ENCODE measurements at places on chromosomes 12 and 14.

DNA sequence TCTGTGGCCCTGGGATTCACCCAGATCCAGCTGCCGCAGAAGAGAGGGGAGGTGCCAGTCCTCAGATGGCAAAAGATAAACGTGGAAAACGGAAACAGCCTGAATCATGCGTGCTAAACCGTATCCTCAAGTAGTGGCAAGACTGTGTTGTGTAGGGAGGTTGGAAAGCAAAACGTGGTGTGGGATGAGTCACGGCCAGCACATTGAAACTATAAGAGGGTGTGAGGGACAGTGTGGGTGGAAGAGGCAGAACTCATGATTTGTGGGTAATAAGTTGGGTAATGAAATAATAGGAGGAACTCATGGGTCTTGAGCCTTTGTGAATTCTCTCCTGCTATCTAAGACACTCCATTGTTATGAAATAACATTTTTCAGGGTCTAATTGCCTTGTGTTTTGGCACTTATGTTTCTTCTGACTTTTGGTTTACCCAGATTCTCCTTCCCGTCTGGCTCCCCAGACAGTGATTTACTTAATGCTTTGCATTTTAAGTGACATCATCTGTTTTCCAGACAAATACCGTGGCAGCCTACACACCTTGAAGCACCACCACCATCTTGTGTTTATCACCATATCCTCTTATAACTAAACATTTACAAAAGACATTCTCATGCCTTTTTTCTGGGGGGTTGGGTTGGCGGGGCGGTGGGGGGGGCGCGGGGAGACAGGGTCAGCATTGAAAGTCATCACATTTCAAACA lies 62.3 kb upstream of the PTCSC3 start:
- no peak for DNase-seq

- no peak for DNase-seq
These were observed 43.8 kb upstream of the CLMN start for GRCh38 chr14:95363468-95363954.

DNA sequence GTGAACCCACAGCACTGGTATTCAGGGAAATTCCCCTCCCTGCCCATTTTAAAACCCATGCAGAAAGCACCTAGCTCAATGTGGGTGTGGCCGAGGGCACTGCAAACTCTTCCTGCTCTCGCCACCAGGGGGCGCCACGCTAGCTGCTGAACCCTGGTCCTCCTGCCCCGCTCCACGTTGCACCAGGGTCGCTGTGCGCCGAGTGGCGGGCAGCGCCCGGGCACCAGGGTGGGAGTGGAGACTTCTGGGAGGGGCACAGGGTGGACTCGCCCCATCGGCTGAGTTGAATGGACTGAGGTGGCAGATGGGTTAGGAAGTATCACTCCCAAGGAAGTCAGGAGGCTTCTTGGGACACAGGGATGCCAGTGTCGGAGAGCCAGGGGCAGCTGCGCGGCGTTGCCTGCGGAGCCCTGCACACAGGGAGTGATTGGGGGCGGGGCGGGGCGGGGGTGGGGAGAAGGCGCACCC lies 48.1 kb upstream of the BCL11B start:
- DNase-seq = peak; percentile 34

- DNase-seq = no peak
These were observed 35.2 kb downstream of the RILPL1 start for GRCh38 chr12:123498126-123498825.

DNA sequence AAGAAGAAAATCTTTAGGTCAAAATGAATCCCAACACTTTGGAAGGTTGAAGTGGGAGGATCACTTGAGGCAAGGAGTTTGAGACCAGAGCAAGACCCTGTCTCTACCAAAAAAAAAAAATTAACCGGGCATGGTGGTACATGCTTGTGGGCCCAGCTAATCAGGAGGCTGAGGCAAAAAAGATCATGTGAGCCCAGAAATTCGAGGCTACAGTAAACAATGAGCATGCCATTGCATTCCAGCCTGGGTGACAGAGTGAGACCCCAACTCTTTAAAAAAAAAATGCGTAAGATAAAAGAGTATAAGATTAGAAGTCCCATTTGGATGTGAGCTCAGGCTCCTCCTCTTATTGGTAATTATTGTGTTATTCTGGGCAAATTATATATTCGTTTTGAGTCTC lies 30.8 kb upstream of the EVL start:
- DNase-seq = no peak

DNA sequence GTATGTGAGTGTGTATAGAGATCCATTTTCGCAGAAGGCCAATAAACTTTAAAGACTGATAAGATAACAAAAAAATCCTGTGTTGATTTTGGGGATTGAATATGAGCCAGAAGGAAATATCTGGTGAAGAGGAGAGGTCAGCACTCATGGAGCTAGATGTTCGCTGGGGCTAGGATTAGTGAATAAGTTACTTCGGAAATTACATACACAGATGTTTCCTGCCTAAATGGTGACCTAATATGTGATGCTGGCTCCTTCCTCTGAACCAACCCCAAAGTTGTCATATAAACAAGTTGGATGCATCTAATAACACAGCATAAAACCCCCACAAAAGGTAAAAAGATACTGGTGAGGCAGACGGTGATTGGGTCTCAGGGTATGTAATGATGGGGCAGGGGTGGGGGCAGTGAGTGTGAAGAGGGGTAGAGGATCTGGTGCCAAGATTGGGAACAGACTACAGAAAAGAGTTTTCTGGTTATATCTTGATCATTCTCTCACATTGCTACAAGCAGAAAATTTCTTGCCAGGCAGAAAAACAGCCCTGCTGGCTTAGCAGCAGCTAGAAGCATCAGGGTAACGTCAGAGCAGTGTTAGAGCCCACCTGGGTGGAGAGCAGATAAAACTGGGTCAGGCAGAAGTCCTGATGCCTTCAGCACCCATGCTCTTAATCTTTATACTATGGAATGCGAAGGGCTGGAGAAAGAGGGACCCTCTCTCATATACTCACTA lies 140.4 kb upstream of the GZMB start:
- DNase-seq = no peak

- no peak for DNase-seq
These were observed 44.3 kb upstream of the CCT2 start for GRCh38 chr12:69540987-69541386.

- no peak for DNase-seq
These were observed 72.4 kb downstream of the TTC9 start for GRCh38 chr14:70714055-70714550.

GRCh38 chr12:30970559-30971197 lies 44.1 kb downstream of the TSPAN11 start:
- no peak for DNase-seq

GRCh38 chr14:63781686-63782085 lies 53.8 kb upstream of the SGPP1 start:
- no peak for DNase-seq

GRCh38 chr14:63454436-63454835 lies 88.7 kb downstream of the PPP2R5E start:
- no peak for DNase-seq

- no peak for DNase-seq
These were observed 1.8 kb downstream of the ALX1 start for GRCh38 chr12:85281636-85282312.

GRCh38 chr14:55553791-55554190 lies 26.2 kb upstream of the KTN1 start:
- DNase-seq = no peak

- no peak for DNase-seq
These were observed 139.8 kb downstream of the DACT1 start for GRCh38 chr14:58777541-58777979.

DNA sequence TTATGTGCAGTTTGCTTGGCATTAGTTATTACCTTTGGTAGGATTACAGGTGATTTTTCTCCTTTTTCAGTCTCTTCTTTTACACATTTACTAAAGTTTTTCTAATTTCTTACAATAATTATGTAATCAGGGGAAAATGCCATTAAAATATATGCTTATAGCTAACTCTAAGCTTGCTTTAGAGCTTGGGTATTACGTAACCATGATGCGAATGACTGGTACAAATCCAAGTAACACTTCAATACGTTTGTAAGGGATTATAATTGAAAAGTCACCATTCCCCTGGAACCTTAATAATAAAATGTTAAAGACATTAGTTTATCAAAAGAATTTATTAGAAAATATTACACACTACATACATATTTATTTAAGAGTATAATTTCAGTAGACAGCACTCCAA lies 71.6 kb downstream of the SCAF11 start:
- DNase-seq = no peak

DNA sequence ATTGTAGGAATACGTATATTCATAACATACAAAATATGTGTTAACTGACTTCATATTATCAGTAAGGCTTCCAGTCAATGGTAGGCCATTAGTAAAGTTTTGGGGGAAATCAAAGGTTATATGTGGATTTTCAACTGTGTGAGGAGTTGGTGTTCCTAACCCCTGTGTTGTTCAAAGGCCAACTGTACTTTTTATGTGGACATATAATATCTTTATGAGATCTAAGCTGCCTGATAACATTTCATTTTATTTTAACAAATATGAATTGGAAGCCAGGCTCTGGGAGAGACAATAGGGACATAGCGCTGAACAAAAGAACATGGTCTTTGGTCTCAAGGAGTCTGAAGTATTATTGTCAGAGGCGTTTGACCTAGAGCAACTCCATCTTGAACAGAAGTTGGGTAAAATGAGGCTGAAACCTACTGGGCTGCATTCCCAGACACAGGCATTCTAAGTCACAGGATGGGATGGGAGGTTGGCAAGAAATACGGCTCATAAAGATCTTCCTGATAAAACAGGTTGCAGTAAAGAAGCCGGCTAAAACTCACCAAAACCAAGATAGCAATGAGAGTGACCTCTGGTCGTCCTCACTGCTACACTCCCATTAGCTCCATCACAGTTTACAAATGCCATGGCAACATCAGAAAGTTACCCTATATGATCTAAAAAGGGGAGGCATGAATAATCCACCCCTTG lies 147.2 kb downstream of the KSR2 start:
- DNase-seq = no peak

DNA sequence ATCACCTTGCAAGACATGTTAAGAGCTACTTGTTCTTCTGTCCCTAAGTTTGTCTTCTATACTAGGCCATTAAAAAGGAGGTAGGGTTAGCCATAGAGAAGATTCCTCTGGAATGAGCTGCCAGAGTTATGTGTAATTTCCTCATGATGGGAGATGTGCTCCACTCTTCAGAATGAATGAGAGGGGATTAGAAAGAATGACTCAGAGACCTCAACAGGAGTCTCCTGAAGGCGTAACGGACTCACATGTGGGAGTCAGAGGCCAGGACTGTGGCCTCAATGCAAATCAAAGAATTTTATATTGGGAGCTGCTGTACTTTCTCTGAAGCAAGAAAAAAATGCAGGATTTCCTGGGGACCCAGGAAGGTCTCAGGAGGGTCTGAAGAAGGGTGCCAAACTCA lies 87.8 kb upstream of the ATXN7L3B start:
- no peak for DNase-seq

DNA sequence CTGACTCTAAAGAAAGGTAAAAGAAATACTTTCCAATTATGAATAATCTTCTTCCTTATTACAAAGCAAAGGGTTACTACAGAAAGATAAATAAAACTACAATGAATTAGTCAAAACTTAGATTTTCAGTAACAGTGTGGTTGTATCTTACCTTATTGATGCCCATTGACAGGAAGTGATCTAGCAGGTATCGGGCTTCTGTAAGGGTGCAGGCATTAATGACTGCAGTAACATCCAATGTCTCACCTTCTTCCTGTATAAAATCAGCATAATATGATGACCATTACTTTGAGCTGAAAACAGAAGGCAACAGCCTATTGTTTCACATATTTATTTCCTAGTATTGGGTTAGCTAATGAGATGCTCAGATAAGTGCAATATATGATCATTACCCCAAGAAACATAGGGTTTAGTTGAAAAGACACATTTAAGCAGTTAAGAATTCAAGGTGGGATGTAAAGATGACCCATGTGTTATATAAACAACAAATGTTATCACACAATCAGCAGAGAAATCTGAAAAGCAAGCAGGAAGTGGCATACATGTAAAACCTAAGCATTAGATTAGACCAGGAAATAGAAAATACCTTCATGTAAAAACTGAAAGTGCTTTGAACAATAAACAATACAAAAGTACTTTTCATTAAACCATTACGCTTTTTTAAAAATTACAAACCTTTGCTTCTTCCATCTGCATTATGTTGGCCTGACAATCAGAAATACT lies 111.2 kb downstream of the KIF21A start:
- no peak for DNase-seq

GRCh38 chr14:101858791-101859537 lies 97.5 kb downstream of the PPP2R5C start:
- no peak for DNase-seq

DNA sequence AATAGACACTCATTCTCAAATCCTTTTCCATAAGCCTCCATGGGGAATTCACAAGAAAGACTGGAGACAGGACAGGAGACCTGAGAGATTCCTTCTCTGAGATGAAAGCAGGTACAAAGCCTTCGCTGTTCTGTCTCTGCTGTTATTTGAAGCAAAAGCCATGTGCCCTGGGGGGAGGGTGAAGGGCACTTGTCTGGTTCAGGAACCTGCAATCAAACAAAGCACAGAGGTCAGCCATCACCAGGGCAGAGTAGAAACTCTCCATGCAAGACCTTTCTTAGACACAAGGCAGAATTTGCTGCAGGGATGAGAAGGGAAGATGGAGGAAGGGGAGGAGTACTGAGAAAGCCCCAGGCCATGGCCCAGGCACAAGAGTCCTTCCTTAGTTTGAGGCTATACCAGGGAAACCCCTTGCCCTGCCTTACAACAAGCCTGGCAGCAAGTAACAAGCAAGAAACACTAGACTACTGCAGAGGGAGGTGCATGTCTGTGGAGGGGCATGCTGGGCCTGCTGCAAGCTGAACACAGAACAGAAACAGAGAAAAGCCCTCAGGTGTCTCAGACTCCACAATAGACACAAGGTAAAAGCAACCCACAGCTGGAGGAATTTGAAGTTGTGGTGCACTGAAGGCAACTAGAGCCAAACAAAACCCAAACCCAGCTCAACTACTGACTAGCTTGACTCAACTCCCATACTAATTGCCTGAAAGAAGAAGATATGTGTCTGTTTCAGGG lies 7.8 kb upstream of the ART4 start:
- DNase-seq = no peak

DNA sequence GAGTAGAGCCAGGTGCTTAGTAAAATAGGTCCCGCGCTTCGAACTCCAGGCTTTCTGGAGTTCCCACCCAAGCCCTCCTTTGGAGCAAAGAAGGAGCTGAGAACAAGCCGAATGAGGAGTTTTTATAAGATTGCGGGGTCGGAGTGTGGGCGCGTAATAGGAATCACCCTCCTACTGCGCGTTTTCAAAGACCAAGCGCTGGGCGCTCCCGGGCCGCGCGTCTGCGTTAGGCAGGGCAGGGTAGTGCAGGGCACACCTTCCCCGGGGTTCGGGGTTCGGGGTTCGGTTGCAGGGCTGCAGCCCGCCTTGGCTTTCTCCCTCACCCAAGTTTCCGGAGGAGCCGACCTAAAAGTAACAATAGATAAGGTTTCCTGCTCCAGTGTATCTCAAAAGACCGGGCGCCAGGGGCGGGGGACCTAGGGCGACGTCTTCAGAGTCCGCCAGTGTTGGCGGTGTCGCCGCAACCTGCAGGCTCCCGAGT lies 3.6 kb downstream of the SSTR1 start:
- no peak for DNase-seq
